Activated T-cell treated with anti-CD3 and anti-CD28 coated beads, Interleukin-2, amount 50 U/mL, for 24 hours (primary cell): ENCODE measurements at places on chromosomes 7 and 10.

- no peak for DNase-seq
These were observed 263.2 kb downstream of the HGF start for GRCh38 chr7:81506609-81507008.

DNA sequence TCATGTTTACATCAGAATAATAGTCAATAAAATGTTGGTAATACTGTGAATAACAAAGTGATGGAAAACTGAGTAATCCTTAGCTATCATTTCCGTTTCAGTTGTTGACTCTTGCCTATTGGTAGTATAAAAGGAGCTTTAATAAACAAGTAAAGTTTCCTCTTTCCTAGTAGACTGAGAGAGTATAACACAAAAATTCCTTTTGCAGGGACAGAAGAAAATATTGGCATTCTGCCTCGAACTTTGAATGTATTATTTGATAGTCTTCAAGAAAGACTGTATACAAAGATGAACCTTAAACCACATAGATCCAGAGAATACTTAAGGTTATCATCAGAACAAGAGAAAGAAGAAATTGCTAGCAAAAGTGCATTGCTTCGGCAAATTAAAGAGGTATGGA lies 9.4 kb downstream of the KIF20B start:
- no peak for DNase-seq

DNA sequence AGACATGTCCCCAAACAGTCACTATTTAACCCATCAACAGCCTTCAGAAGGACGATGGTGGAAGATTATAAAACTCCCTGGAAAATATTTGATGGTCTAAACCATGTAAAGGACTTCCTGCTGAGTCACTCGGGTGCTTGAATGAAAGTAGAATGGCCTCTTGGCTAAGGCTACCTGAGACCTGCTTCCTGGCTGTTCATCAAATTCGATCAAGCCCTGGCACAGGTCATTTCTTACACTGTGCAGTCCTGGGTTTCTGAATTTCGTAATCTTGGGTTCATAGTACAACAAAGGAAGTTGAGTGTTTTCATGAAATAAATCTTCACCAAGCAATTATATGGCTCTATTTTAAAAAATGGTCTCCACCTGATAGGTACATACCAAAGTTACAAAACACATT lies 260.3 kb upstream of the RNF32 start:
- DNase-seq, result no peak

- DNase-seq, result no peak
These were observed 18.3 kb downstream of the LIPM start for GRCh38 chr10:88820748-88821401.

DNA sequence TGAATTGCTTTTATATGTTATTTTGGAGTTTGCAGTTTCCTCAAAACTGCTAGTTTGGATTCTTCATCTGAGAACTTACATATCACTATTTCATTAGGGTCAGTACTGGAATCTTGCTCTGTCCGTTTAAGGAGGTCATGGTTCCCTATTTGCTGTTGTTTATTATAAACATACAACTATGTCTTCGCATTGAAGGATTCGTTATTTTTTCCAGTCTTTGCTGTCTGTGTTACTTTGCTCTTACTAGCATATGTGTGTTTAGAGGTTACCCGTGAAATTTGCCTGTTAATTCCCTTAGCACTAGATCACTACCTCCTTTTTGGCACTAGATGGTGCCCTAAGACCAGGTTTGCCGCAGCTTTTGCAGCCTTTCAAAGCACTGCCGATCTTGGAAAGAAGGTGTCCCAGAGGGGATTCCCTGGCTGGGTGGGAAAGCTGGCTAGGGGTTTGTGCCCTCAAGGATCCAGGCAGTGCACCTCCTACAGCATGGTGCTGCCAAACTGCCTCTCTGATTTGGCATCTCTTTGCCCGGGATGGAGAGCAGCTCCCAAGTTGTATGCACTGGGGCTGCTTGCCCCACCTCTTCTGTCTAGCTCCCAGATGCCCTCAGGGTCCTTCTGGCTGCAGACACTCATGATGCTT lies 103.1 kb upstream of the APBB1IP start:
- DNase-seq, result peak; percentile 77

DNA sequence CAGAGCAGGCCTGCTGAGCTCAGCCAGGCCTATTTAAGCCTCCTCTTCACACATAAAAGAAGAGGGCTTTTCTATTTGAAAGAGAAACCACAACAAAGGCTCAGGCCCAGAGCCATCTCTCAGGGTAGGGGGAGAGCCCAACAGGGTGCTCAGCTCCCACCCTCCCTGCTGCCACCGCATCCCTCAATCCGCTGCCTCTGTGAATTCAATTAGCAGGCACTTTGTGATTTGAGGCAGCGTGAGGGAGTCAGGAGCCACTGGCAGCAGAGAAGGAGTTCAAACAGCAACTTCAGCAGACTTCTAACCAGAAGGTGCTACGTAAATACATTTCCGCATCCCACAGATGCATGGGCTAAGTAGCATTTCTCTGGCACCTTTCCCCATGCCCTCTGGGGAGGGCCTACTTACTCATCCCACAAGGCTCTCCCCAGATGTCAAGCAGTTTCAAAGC lies 45.2 kb downstream of the LRRC20 start:
- no peak for DNase-seq

DNA sequence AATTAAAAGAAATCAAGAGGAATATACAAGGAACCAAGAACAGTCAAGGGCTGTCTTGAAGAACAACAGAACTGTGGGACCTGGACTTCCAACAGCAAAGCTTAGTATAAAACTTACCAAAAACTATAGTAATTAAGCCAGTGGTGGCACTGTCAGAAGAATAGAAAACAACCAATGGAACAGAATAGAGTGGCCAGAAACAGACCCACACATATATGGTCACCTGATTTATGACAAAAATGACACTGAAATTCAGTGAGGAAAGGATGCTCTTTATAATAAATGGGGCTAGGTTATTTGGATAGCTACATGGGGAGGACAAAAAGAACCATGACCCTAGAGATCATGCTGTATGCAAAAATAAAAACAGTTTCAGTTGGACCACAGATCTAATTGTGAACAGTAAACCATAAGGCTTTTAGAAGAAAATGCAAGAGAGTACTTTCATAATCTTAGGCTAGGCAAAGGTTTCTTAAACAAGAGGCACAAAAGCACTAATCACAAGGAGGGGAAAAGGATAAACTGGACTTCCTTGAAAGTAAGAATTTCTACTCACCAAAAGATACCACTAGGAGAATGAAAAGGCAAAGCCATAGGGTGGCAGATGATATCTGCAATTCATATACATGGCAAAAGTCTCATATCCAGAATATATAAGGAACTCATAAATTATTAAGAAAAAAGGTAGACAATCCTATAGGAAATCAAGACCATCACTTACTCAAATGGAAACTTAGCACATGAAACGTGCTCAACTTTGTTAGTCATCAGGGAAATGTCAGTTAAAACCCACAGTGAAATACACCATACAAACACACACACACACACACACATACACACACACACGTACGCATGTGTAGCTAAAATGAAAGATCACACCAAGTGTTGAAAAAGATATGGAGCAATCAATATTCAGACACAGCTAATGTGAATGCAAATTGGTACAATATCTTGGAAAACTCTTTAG lies 20.8 kb downstream of the HYCC1 start:
- no peak for DNase-seq
